ENCODE measurements at places on chromosomes 12 and 14. TPM values are rescaled to one million over a fixed set of nuclear protein-coding genes. Genes with fewer than 3 reads are reported as not detected.

DNA sequence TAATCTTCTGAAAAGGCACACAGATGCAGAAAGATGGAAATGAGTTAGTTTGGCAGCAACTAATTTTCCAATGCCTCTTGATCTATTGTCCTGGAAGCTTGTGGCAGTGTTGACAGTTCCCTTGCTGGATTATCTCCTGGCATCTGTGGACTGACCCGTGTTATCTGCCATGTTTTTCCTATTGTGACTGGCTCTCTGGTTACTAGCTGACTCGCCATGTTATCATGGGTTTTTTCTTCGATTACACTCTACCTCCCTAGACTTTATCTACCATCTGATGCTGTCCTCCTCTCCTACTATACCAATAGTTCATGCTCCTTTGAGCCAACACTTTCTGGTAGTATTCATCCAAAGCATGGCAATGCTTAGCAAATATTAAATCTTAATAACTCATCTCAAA lies 63.3 kb upstream of the FLRT2 start:
- peaks cover 63% of the 10 kb centered on the region for H3K4me1 ChIP-seq
- no peak for DNase-seq
- H3K4me3 ChIP-seq = no peak overlapping the region
- no peaks in the 10 kb centered on the region for H3K27me3 ChIP-seq
- no peak overlapping the region for H3K27ac ChIP-seq

DNA sequence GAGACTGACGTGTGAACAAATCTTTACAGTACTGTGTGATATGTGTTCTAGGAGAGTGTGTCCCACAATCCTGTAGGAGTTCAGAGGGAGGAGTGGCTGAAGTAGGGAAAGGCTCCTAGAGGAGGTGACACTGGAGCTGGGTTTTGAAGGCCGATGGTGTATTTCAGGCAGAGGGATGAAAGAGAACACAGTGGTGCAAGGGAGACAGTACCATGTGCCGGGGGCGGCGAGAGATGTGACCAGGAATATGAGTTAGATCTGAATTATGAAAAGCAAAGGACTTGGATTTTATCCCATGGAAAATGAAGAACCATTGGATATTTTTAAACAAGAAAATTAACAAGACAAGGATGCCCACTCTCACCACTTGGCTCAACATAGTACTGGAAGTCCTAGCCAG lies 77.0 kb upstream of the ESRRB start:
- H3K4me3 ChIP-seq = no peak overlapping the region
- H3K27me3 ChIP-seq = no peaks in the 10 kb centered on the region
- peaks cover 11% of the 10 kb centered on the region for H3K4me1 ChIP-seq
- H3K27ac ChIP-seq = no peak overlapping the region

GRCh38 chr12:88472248-88472647 lies 108.0 kb downstream of the KITLG start:
- no peaks in the 10 kb centered on the region for H3K4me1 ChIP-seq
- H3K4me3 ChIP-seq = no peak overlapping the region
- H3K27ac ChIP-seq = no peak overlapping the region
- no peaks in the 10 kb centered on the region for H3K36me3 ChIP-seq
- H3K27me3 ChIP-seq = no peaks in the 10 kb centered on the region
- no peak for DNase-seq

GRCh38 chr12:44431647-44432343 lies 444.3 kb downstream of the NELL2 start:
- DNase-seq = no peak
- H3K4me1 ChIP-seq = no peaks in the 10 kb centered on the region
- H3K4me3 ChIP-seq = no peak overlapping the region
- no peaks in the 10 kb centered on the region for H3K27me3 ChIP-seq
- H3K36me3 ChIP-seq = no peaks in the 10 kb centered on the region
- H3K27ac ChIP-seq = no peak overlapping the region

- DNase-seq = no peak
- H3K4me3 ChIP-seq = no peak overlapping the region
- H3K27ac ChIP-seq = no peak overlapping the region
- no peaks in the 10 kb centered on the region for H3K36me3 ChIP-seq
- no peaks in the 10 kb centered on the region for H3K4me1 ChIP-seq
These were observed 199.8 kb downstream of the LRFN5 start for GRCh38 chr14:41806366-41806975.

- H3K4me3 ChIP-seq = no peak overlapping the region
- H3K27ac ChIP-seq = no peak overlapping the region
- DNase-seq = no peak
- H3K36me3 ChIP-seq = no peaks in the 10 kb centered on the region
These were observed 19.5 kb downstream of the FOXN4 start for GRCh38 chr12:109289551-109289950.

GRCh38 chr14:37590428-37591139 lies 4.5 kb downstream of the FOXA1 start:
- no peak for DNase-seq
- no peak overlapping the region for H3K4me3 ChIP-seq
- H3K27ac ChIP-seq = no peak overlapping the region
- no peaks in the 10 kb centered on the region for H3K36me3 ChIP-seq
- H3K27me3 ChIP-seq = peaks cover 11% of the 10 kb centered on the region

- H3K27me3 ChIP-seq = no peaks in the 10 kb centered on the region
- DNase-seq = no peak
- H3K36me3 ChIP-seq = no peaks in the 10 kb centered on the region
- H3K27ac ChIP-seq = peak overlapping the region; percentile 85
- peaks cover 17% of the 10 kb centered on the region for H3K4me1 ChIP-seq
These were observed 491 bp upstream of the NR2C1 start for GRCh38 chr12:95073698-95074520.

GRCh38 chr12:114064497-114064896 lies 98.4 kb upstream of the RBM19 start:
- no peak overlapping the region for H3K27ac ChIP-seq
- DNase-seq = no peak
- no peaks in the 10 kb centered on the region for H3K4me1 ChIP-seq
- no peaks in the 10 kb centered on the region for H3K36me3 ChIP-seq

DNA sequence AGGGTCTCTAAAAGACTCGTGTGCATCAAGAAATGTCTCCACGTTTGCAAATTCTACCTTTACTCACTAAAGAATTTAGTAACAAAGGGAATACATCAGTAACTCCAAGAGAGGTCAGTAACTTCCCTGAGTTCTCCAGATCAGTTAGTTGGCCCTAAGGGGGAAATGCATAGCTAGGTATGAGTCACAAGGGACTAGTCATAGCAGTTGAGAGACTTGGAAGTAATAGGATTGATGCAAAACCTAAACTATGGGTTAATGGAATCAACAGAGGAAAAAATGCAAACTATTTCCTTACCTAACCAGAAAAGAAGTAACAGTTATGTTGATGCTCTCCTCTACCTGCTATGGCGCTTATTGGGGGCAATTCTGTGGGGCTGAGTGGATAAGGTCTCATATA lies 148.8 kb upstream of the GARIN6 start:
- no peaks in the 10 kb centered on the region for H3K36me3 ChIP-seq
- no peak overlapping the region for H3K4me3 ChIP-seq
- peaks cover 6% of the 10 kb centered on the region for H3K4me1 ChIP-seq

GRCh38 chr14:105305791-105306190 lies 5.0 kb upstream of the BRF1 start:
- peaks cover 12% of the 10 kb centered on the region for H3K4me1 ChIP-seq
- H3K27ac ChIP-seq = no peak overlapping the region
- H3K36me3 ChIP-seq = no peaks in the 10 kb centered on the region
- no peaks in the 10 kb centered on the region for H3K27me3 ChIP-seq
- DNase-seq = no peak
- no peak overlapping the region for H3K4me3 ChIP-seq

GRCh38 chr14:101118233-101118632 lies 214.7 kb upstream of the RTL1 start:
- H3K4me3 ChIP-seq = no peak overlapping the region
- no peaks in the 10 kb centered on the region for H3K27me3 ChIP-seq
- H3K36me3 ChIP-seq = no peaks in the 10 kb centered on the region
- DNase-seq = no peak
- H3K4me1 ChIP-seq = no peaks in the 10 kb centered on the region
- no peak overlapping the region for H3K27ac ChIP-seq

- H3K4me1 ChIP-seq = peaks cover 38% of the 10 kb centered on the region
- H3K36me3 ChIP-seq = no peaks in the 10 kb centered on the region
- H3K27me3 ChIP-seq = no peaks in the 10 kb centered on the region
- no peak overlapping the region for H3K4me3 ChIP-seq
These were observed 5.0 kb upstream of the RNU7-1 start for GRCh38 chr12:6938353-6939190.

GRCh38 chr12:103852498-103852997 lies 11.5 kb upstream of the NT5DC3 start:
- H3K4me1 ChIP-seq = peaks cover 32% of the 10 kb centered on the region
- no peaks in the 10 kb centered on the region for H3K36me3 ChIP-seq
- peak overlapping the region; percentile 22 for H3K27ac ChIP-seq
- peak; percentile 36 for DNase-seq
- H3K4me3 ChIP-seq = no peak overlapping the region

GRCh38 chr14:105074601-105075053 lies 9.4 kb upstream of the GPR132 start:
- no peaks in the 10 kb centered on the region for H3K36me3 ChIP-seq
- no peak overlapping the region for H3K27ac ChIP-seq
- DNase-seq = no peak
- no peak overlapping the region for H3K4me3 ChIP-seq

- no peak overlapping the region for H3K27ac ChIP-seq
- H3K4me3 ChIP-seq = no peak overlapping the region
- no peaks in the 10 kb centered on the region for H3K27me3 ChIP-seq
- DNase-seq = no peak
- no peaks in the 10 kb centered on the region for H3K4me1 ChIP-seq
- H3K36me3 ChIP-seq = no peaks in the 10 kb centered on the region
These were observed 184.3 kb upstream of the USP15 start for GRCh38 chr12:62075870-62076269.

- peak overlapping the region; percentile 38 for H3K27ac ChIP-seq
- no peak overlapping the region for H3K4me3 ChIP-seq
- H3K36me3 ChIP-seq = no peaks in the 10 kb centered on the region
- no peaks in the 10 kb centered on the region for H3K27me3 ChIP-seq
- peaks cover 6% of the 10 kb centered on the region for H3K4me1 ChIP-seq
These were observed 709 bp downstream of the HAL start for GRCh38 chr12:95995238-95996031.

DNA sequence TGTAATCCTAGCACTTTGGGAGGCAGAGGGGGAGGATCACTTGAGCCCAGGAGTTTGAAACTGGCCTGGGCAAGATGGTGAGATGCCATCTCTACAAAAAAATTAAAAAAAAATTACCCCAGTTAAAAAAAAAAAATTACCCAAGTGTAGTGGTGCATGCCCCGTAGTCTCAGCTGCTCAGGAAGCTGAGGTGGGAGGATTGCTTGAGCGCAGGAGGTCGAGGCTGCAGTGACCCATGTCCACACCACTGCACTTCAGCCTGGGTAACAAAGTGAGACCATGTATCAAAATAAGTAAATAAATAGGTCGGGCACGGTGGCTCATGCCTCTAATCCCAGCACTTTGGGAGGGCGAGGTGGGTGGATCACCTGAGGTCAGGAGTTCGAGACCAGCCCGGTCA lies 128.8 kb downstream of the VRK1 start:
- no peaks in the 10 kb centered on the region for H3K27me3 ChIP-seq
- H3K36me3 ChIP-seq = no peaks in the 10 kb centered on the region
- no peaks in the 10 kb centered on the region for H3K4me1 ChIP-seq
- no peak overlapping the region for H3K4me3 ChIP-seq

- H3K4me1 ChIP-seq = no peaks in the 10 kb centered on the region
- H3K27me3 ChIP-seq = no peaks in the 10 kb centered on the region
- no peak overlapping the region for H3K4me3 ChIP-seq
- no peaks in the 10 kb centered on the region for H3K36me3 ChIP-seq
These were observed 49.2 kb downstream of the SLC35F4 start for GRCh38 chr14:57816568-57817284.

GRCh38 chr12:67468549-67469245 lies 179.8 kb upstream of the DYRK2 start:
- no peak overlapping the region for H3K4me3 ChIP-seq
- no peaks in the 10 kb centered on the region for H3K4me1 ChIP-seq
- H3K36me3 ChIP-seq = no peaks in the 10 kb centered on the region
- DNase-seq = no peak
- no peaks in the 10 kb centered on the region for H3K27me3 ChIP-seq
- H3K27ac ChIP-seq = no peak overlapping the region

DNA sequence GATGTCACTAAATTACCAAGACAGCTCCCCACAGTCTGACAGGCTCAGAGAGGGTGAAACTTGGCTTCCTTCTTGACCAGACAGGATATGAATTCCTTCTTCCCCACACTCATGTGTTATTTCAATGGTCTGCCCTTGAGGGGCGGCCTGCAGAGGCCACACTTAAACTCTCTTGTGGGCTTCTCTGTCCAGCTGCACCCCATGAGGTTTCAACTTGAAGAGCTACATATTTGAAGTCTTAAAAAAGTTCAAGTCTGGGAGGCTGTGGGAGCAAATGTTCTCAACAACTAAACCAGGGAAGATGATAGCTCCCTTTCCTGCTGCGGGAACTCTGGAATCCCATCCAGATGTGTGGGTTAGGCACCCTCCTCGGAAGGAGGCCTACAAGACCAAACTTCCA lies 98.3 kb downstream of the TTC7B start:
- no peaks in the 10 kb centered on the region for H3K36me3 ChIP-seq
- no peak overlapping the region for H3K27ac ChIP-seq
- no peaks in the 10 kb centered on the region for H3K27me3 ChIP-seq
- H3K4me3 ChIP-seq = no peak overlapping the region
- no peaks in the 10 kb centered on the region for H3K4me1 ChIP-seq

GRCh38 chr12:105158876-105159275 lies 51.3 kb downstream of the WASHC4 start:
- H3K36me3 ChIP-seq = peaks cover 22% of the 10 kb centered on the region
- DNase-seq = no peak
- no peaks in the 10 kb centered on the region for H3K27me3 ChIP-seq
- no peak overlapping the region for H3K27ac ChIP-seq
- no peaks in the 10 kb centered on the region for H3K4me1 ChIP-seq
- no peak overlapping the region for H3K4me3 ChIP-seq

- H3K4me1 ChIP-seq = peaks cover 24% of the 10 kb centered on the region
- no peaks in the 10 kb centered on the region for H3K36me3 ChIP-seq
- H3K4me3 ChIP-seq = no peak overlapping the region
- H3K27ac ChIP-seq = no peak overlapping the region
- no peaks in the 10 kb centered on the region for H3K27me3 ChIP-seq
- no peak for DNase-seq
These were observed 434.3 kb upstream of the TBX3 start for GRCh38 chr12:115118177-115118724.

GRCh38 chr12:29073631-29074239 lies 75.3 kb upstream of the FAR2 start:
- H3K4me1 ChIP-seq = no peaks in the 10 kb centered on the region
- H3K27me3 ChIP-seq = no peaks in the 10 kb centered on the region
- DNase-seq = no peak
- H3K36me3 ChIP-seq = no peaks in the 10 kb centered on the region
- H3K27ac ChIP-seq = no peak overlapping the region

- peaks cover 14% of the 10 kb centered on the region for H3K4me1 ChIP-seq
- no peak for DNase-seq
These were observed 881 bp upstream of the PUS1 start for GRCh38 chr12:131928080-131928710.

- no peak overlapping the region for H3K4me3 ChIP-seq
- no peaks in the 10 kb centered on the region for H3K27me3 ChIP-seq
- no peak overlapping the region for H3K27ac ChIP-seq
- H3K36me3 ChIP-seq = no peaks in the 10 kb centered on the region
- no peak for DNase-seq
- H3K4me1 ChIP-seq = no peaks in the 10 kb centered on the region
These were observed 34.5 kb upstream of the PTPRB start for GRCh38 chr12:70671698-70672097.

Gene OR6C3
- total RNA-seq = not detected

Gene KRT71
- not detected for total RNA-seq

Gene ZNF839
- 8.0 TPM for total RNA-seq

Gene DTX3
- 4.6 TPM for total RNA-seq

Gene COCH
- total RNA-seq = 9.6 TPM

Gene RAP1B
- total RNA-seq = 74.5 TPM

Gene DHRS2
- total RNA-seq = 1.3 TPM

Gene AKAP5
- total RNA-seq = under 0.01 TPM

Gene TMTC1
- 15.6 TPM for total RNA-seq

Gene SPTB
- total RNA-seq = 8.6 TPM

Gene IFI27L1
- total RNA-seq = 3.4 TPM

Gene KLHL33
- 0.26 TPM for total RNA-seq

Data from body of pancreas (tissue), 4 donors.